Central memory CD4-positive, alpha-beta T cell (primary cell): ENCODE measurements at places on chromosomes 5 and 9.

- DNase-seq = no peak
Observed at GRCh38 chr9:131011274-131012022, 2.5 kb downstream of the LAMC3 start.

GRCh38 chr5:143955141-143955540 lies 143.2 kb downstream of the HMHB1 start:
- DNase-seq = no peak

DNA sequence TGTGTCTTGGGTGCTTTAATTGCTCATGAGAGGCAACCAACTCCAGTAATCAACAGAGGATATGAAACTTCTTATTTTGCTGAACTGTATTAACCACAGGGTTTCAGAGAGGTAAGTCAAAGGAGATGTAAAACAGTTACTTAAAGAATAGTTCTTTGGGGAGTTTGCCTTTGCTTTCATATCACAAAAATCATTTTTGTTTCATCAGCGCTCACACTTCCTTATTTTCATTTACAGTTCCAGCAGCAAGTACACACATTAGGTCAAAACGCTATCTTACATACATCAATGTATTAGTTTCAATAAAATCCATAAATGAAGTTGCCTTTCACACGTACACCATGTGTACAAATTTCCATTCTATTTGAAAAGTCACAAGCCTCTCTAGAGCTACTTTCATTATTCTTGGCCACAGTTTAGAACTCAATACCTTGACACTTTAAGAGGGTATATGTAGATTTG lies 50.1 kb downstream of the ST8SIA4 start:
- no peak for DNase-seq

GRCh38 chr9:33147416-33148169 lies 19.5 kb downstream of the B4GALT1 start:
- DNase-seq = no peak

GRCh38 chr5:56357426-56357825 lies 124.3 kb upstream of the ANKRD55 start:
- DNase-seq = no peak

- no peak for DNase-seq
Observed at GRCh38 chr9:73805111-73805510, 653.4 kb downstream of the ANXA1 start.

- no peak for DNase-seq
Observed at GRCh38 chr5:118590806-118591205, 397.5 kb downstream of the DTWD2 start.

GRCh38 chr9:61674465-61674864 lies 484.6 kb downstream of the SPATA31A7 start:
- no peak for DNase-seq

GRCh38 chr9:87836536-87836935 lies 46.1 kb upstream of the SPATA31E1 start:
- DNase-seq = no peak

DNA sequence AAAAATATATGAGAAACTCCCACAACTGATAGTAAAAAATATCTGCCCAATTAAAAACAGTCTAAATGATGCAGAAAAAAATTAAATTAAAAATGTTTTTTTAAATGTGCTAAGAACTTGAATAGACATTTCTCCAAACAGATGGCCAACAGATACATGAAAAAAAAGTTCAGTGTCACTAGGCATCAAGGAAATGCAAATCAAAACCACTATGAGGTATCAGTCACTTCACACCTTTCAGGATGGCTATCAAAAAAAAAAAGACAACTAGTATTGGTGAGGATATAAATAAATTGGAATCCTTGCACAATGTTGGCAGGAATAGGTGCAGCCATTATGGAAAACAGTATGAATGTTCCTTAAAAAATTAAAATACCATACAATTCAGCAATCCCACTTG lies 16.6 kb downstream of the ZNF131 start:
- DNase-seq = no peak

DNA sequence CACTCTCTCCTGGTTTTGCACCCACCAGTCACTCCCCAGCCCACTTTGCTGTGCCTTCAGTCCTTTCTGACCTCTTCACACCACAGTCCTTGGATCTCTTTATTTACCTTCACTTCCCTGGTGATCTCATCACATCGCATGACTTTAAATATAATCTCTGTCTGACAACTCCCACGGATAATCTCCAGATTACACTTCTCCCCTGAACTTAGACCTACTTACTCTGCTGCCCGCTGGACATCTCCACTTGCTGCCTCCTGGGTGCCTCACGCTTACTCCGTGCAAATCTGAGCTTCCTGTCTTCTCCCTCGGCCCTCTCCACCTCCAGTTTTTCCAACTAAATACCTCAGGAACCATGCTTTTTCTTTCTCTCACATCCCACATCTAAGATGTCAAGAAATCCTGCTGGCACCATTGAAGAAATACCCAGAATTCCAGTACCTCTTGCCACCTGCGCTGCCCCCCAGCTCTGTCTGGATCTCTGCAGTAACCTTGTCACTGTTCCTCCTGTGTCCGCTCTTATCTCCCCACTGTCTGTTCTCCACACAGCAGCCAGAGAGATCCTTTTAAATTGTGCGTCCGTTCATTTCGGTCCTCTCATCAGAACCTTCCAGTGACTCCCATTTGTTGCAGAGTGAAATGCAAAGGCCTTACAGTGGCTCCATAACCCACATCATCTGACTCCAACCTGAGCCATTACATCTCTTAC lies 9.3 kb downstream of the SFXN1 start:
- DNase-seq = no peak

DNA sequence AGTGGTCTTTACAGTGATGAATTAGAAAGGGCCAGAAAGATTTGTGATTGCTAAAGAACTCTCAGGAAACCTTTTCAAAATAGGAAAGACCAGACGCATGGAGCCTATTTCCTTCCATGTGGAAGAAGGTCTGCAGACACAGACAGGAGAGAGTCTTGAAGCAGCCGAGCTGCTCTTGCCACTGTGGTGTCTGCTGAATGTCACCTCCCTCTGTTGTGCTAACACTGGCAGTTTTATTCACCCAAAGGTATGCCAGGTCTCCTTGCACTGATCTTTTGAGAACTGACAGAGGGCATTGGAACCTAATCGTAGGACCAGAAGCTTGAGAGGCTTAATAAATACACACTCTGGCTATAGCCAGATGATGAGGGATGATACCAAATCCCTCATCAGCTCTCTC lies 108.7 kb downstream of the SREK1 start:
- no peak for DNase-seq

DNA sequence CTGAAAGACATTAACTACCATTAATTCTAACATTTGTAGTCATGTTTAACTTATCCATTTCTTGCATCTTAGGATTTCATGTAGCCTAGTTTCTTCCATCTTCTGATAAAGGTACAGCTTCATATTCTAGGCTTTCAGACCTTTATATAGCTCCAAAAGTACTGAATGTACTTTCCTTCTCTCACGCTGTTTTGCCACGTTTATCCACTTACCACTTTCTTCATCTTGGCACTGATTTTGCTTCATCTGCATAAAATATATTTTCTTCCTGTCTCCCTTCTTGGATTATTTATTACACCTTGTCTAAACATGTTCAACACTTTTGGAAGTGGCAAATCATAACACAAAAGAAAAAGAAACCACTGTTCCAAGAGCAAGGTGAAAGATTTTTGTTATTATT lies 553.8 kb downstream of the DTWD2 start:
- no peak for DNase-seq

DNA sequence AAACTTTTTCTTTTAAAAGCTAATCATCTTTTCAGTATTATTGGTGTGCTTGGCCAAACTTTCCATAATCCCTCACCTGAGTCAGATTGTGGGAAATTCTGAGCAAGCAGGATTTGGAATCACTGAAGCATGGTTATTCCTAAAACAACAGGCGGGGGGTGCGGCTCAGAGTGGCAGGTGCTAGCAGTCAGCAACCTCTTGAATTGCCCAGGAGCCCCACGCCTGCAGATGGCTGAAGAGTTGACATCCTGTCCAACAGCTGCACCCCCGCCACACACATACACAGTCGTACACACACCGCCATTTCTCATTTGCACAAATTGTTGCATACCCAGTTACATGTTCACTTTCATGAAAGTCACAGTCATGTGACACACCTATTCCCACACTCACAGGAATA lies 96.6 kb downstream of the LHX2 start:
- no peak for DNase-seq

- no peak for DNase-seq
Observed at GRCh38 chr5:7882926-7883325, 14.0 kb downstream of the MTRR start.

DNA sequence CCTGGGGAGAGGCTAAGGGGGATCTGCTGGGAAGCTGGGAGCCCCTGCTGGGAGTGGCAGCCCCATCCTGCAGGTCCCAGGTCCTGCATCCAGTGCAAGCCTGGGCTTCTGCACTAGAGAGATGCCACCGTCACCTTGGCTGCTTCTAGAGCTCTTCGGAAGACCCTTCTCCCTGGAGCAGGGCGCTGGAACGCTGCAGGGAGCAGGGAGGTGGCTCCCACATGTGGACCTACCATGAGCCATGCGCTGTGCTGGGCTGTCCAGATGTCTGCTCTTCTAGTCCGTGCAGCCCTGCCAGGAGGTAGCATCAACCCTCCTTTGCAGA lies 90.9 kb upstream of the PHYKPL start:
- no peak for DNase-seq

GRCh38 chr5:59685793-59686192 lies 207.7 kb downstream of the PDE4D start:
- no peak for DNase-seq

DNA sequence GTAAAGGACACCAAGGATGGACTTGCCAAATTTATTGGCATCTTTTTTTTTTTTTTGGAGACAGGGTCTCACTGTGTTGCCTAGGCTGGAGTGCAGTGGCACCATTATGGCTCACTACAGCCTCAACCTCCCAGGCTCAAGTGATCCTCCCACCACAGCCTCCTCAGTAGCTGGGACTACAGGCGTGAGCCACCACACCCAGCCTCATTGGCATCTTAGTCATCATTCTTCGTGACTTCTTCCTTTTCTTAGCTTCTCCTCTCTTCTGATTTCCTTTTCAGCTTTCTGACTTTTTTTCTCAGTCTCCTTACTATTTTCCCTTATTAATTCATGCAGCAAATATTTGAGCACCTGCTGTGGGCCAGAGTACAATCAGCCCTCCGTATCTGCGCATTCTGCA lies 6.1 kb downstream of the MAML1 start:
- no peak for DNase-seq

DNA sequence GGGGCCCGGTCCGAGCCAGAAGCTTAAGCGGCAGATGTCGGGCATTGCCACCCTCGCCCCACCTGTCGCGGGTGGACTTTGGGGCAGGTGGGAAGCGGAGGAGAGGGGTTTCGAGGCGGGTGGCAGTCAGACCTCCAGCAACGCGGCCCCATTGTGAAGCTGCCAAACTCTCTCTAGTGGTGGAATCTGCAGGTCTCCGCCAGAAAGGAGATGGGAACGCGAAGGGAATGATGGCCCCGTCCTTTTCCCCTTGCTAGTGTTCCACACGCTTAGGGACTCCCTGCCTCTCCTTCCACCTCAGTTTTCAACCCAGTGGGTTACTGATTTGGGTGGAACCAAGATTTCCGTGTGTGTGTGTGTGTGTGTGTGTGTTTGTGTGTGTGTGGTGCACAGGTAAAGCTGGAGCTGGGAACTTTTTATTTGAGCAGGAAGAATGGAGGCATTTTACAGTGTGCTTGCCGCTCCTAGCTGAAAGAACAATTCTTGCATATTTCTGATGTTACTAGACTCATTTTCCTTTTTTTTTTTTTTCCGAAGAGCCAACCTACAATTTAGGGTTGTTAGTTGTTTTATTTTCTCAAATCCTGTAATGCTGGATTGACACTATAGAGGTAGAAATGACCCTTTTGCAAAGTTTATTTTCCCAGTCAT lies 1.3 kb downstream of the MACIR start:
- peak; percentile 16 for DNase-seq

DNA sequence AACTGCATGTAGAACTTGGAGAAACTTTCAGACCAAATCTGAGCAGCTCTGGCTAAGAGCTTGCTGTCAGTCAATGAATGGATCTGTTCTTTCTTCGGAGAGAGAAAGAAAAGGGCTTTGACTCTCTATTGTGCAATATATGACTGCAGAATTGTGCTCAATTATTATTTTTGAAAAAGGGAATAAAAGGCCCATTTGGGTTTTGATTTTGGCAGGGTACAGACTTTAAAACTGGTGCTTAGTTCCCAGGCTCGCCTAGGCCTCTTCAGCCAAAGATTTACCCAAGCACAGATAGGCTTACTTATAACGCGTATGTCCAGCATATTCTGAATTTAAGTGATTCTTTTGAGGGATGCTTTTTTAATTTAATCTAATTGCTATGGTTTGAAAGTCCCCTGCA lies 59.3 kb downstream of the RETREG1 start:
- no peak for DNase-seq
